Stimulated activated CD4-positive, alpha-beta T cell treated with anti-CD3 and anti-CD28 coated beads, Interleukin-2, amount 100 ng/mL, for 4 hours (primary cell): ENCODE measurements at places on chromosomes 2 and 18.
A peak's percentile ranks its signal among the peaks of the same experiment; 100 is the strongest.

DNA sequence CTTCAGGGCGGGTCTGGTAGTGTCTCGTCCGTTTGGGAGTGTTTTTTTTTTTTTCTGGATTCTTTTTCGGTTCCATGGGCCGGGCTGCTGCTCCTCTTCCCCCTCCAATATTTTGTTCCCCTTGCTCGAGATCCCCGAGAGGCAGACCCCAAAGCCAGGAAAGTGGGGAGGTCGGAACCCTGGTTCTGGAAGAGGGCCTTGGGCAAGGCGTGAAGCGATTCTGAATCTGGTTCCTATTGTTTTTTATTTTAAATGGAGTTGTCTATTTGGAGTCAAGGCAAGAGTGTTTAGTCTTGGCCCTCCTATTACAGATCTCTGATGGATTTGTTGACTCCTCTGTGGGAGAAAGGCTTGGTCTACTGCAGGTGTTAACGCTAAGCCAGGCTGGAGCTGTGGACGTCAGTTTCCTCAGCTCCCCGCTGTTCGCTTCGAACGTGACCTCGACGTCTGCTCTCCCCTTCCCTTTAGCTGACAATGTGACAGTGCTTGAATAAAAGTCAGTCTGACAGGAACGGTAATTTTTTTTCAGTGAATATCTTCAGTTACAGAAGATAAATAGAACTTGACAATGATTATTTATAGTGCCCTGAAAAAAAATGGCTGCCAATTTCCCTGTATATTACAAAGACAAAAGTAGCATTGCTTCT lies 683 bp upstream of the DNAJC27 start:
- DNase-seq, result peak; percentile 6

- DNase-seq, result no peak
These were observed 269.8 kb upstream of the HDAC4 start for GRCh38 chr2:239670463-239671120.

DNA sequence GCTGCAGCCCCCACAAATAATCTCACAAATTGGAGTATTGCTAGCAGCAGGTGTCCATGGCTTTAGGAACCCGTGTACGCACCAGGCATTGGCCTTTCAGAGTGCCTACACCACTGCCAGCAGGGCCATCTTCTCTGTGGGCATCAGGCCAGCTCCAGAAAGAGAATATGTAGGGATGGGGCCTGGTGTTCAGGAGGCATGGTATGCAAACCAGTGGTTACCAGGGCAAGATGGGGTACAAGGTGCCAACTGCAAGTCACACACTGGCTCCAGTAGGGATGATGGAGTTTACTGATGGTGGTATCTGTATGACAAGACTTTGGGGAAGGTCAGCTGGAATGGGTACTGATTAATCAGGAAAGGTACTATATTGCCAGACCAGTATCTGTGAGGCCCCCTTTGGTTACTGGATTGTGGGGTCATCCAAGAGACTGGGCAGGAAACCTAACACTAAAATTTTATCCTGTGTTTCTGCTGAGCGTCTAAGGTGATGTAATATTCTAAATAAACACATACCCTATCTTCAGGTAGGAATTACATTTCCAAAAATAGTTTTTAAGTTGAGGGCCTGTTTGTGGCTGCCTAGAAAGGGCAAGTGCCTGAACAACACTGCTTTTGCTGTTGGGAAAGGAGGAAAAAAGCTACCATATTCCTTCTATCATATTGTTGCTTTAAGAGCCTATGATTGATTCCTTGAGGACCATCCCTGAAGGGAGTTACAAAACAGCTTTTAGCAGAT lies 9.0 kb downstream of the CNOT9 start:
- DNase-seq, result no peak

GRCh38 chr2:211846036-211846400 lies 692.6 kb downstream of the ERBB4 start:
- no peak for DNase-seq

DNA sequence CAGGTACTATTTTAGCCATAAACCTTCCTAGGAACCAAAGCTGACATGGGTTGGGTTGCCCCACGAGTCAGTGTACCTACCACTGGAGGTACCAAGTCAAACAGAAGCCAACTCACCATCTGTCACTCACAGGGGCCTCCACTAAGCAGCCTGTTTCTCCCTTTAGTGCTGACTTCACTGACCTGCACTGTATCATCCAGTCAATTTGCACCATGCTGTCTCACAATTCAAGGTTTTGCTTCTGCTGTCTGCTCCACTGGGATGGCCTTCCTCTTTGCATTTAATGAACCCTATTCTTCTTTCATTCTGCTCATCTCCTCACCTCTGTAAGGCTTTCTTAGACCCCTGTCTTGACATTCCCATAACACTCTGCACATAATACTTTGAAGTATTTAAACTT lies 47.2 kb downstream of the EIF2AK3 start:
- no peak for DNase-seq

GRCh38 chr2:231464576-231465540 lies 574 bp upstream of the NCL start:
- peak; percentile 98 for DNase-seq

DNA sequence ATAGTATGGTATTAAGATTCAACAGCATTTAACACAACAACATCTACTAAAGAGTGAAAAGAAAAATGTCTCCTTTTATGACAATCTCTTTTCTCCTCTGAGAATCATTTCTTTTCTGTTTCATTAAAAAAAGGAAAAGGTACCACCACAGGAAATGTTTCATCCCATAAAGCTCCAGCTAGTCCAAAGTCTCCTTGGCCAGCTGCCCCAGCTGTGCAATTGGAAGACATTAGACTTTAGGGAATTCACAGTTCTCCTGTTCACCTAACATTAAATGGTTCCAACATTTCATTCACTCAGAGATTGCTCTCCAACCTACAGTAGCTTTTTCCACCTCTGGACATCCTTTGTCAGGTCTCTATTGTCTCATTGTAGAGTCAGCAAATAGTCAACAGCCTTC lies 78.7 kb upstream of the YPEL5 start:
- DNase-seq, result no peak

DNA sequence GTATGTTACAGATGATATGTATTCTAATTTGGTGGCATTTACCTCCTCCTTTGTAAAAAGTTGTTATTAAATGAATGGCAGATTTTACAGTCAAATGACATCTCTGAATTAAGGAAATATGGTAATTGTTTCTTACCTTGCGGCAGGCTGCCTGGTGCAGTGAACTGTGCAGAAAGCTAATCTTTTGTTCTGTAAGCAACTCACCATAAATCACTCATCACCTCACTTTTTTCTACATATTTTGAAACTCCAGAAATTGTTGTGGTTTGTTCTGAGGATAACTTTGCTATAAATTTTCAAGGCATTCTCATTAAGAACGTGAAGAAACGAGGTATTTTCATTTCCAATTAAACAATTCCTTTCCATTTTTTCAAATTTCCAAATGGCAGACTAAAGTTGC lies 52.7 kb downstream of the ST6GAL2 start:
- DNase-seq, result no peak

DNA sequence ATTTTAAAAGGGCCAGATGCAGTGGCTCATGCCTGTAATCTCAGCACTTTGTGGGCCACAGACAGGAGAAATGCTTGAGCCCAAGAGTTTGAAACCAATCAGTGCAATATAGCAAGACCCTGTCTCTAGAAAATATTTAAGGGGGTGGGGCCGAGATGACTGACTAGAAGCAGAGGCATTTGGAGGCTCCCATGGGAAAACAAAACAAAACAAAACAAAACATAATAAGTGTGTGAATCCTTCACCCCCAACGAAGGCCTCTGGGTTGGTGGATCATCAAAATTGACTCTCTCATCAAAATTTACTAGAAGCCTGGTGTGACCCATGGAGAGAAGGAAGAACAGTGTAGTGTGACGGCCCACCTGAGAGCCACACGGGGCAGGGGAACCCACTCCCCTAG lies 560.9 kb downstream of the LRP1B start:
- no peak for DNase-seq

- DNase-seq, result no peak
These were observed 352.7 kb upstream of the CDH20 start for GRCh38 chr18:60980422-60981005.

DNA sequence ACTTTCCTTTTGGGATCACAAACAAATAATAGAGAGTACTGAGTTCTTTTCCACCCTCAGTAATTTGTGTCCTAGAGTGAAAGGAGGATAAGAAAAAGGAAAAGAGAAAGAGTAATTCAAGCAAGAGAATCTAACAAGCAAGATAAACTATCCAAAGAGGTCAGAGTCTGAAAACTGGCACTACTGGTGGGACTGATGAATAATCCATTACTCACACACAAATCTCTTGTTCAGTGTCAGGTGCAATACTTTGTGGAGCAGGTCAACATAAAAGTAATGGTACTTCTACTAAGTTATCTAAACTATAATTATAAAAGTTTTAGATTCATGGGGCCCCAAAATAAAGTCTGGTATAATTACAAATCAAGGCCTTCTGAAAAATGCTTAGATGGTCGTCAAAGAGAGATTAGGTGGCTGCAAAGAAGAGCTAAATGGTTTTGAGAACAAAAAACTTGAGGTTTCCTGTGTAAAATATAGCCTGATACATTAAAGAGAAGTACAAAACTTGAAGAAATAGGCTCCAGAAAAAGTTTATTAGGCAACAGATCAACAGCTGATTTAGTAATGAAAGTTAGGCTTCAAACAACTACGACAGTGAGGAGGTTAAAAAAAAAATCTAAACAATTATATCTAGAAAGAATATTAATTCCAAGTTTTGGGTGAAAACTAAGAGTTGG lies 109.4 kb downstream of the BAZ2B start:
- no peak for DNase-seq

GRCh38 chr2:18119883-18120282 lies 241.4 kb downstream of the KCNS3 start:
- DNase-seq, result no peak

DNA sequence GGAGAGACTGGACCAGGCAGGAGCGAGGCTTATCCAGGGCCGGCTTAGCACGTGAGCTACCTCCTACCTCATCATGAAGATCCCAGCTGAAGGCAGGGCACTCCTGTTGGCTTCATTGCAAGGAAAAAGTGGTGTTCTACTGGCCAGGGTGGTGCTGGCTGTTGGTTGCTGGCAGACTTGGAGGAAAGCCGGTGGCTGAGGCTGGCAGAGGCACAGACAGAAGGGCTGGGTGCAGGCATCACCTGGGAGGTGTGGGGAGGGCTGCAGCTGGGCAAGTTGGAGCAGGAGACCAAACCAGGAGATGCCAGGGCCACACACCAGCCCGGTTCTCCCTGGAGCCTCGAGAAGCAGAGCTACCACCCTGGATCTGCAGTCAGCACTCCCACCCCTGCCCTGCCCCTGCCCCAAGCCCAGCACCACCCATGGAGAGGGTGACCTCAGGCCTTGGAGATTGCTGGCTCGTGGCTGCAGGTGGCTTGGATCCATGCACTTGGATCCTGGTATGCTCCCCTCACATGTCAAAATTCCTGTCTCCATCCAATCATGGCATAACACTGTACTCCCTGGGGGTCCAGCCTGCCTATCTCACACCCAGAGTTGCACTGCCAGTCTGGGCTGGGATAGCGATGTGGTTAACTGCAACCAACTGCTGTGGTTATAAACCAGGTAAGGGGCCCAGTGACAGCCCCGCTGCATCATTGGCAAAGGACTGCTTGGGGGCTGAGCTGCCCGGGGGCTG lies 49.7 kb downstream of the GLI2 start:
- no peak for DNase-seq

DNA sequence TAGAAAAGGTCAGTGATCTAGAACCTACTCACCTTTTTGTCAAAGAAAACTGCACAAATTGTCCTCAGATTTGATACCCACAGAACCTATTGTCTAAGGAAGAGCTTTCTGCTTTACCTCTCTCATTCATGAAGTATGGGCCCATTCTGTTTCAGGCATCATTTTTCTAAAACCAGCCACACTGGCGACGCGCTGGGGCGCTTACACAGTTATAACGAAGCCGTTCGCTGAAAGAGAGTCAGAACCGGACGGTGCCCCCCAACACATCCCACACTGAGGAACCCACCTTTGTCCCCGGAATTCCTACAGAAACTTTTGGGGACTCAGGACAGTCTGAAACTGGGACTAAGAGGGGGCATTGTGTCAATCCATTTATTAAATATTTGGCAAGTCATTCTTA lies 206.3 kb upstream of the HAAO start:
- no peak for DNase-seq

- no peak for DNase-seq
These were observed 206.3 kb downstream of the ARL6IP6 start for GRCh38 chr2:152924722-152925121.

- DNase-seq, result no peak
These were observed 115.2 kb downstream of the FAM210A start for GRCh38 chr18:13611142-13611600.

DNA sequence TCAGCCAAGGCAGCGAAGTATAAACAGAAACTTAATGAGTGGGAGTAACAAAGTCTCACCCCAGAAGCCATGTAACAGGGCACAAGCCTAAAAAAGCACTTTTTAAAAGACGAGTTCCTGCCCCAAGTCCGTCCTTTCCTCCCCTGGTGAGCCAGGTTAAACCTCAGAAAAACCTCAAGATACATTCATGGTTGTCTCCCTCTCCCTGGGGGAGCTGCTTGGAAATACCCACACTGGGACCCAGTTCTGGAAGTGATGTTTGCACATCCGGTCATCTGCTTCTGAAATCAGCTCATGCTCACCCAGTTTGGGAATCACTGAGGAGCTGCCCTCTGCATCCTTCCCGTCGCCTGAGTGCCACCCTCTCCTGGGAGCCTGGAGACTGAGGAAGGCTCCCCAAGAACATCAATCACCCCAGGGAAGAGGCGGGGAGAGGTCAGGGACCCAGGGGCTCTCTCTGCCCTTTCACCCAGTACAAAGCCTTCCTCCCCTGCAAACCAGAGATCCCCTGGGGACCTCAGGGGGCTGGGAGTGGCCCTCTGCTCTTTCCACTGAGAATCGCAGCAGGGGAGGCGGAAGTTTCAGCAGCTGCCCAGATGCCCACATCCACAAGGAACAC lies 150.6 kb upstream of the AGAP1 start:
- DNase-seq, result no peak

GRCh38 chr2:19860022-19860421 lies 41.8 kb downstream of the TTC32 start:
- DNase-seq, result no peak

DNA sequence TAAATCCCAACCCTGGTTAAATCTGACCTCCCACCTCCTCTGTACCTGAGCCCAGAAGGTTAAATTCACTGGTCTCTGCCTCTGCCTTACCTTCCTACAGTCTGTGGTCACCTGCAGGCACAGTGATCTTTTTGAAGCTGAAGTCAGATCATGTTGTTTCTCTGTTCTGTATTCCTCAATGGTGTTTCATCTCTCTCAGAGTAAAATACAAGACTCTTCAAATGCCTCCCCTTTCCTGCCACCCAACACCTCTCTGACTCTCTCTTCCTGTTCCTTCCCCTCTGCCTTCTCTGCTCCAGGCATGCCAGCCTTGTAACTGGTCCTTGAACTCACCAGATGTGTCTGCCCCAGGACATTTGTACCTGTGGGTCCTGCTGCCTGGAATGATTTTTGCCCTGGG lies 219.3 kb downstream of the UXS1 start:
- no peak for DNase-seq

DNA sequence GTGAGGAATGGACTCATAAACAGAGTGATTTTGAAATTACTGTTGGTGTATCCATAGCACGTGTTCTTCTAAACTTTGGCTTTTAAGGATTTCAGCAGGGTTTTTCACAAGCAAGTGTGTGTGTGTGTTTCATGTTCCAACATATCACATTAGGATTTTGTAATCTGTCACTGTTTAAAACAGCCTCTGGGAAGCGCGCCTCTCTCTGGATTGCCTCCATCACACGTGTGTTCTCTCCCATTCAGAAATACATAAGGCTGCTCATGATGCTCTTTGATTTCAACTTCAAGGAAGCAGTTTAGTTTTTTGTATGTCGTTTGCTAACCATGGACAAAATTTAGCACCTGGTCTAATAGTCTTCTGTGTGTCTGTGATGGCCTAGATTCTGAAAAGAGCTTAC lies 370.4 kb downstream of the MTX2 start:
- DNase-seq, result no peak

- DNase-seq, result no peak
These were observed 51.4 kb upstream of the ITGA6 start for GRCh38 chr2:172376016-172376415.
